NCI-H774 (cell line): ENCODE measurements at places on chromosomes 12 and 14.

DNA sequence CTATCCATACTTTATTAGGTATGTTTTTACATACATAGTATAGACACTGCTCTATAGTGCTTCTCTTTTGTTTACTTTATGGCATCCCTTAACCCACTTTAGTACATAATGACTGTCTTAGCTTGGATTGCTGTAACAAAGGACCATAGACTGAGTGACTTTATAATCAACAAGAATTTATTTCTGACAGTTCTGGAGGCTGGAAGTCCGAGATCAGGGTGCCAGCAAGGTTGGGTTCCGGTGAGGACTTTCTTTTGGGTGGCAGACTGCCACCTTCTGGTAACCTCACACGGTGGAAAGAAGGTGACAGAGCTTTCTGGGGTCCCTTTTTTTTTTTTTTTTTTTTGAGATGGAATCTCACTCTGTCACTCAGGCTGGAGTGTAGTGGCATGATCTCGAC, 48.6 kb upstream of the PPM1H start:
- no peak for DNase-seq

DNA sequence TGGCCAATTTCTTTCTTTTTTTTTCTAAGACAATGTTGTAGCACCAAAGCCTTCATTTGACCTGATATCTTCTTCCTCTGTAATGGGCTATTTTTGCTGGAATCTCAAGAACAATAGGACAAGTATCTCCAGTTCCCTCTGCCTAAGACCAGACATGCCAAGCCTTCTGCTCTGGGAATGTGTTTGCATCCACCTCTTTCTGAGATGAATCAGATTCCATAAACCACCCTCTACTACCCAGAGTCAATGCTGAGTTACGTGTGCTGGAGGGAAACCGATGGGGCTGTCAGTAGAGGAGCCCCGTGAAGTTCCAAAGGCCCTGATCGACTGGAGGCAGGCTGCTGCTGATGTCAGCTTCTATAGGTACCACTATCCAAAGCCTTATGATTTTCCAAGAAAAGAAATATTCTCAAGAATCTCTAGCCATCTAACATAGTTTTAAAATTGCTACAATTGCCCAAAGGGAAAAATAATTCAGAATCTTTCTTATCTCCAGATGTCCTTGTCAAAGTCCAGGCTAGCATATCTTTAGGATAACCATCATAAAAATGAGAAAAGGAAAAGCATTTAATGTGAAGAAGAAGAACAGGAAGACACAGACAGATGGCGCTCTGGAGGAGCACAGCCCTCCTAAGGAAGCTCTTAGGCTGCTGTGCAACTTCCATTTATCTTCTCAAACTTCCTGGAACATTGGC, 101.9 kb downstream of the SLC8A3 start:
- peak; percentile 3 for DNase-seq

GRCh38 chr14:32724867-32725471, 213.7 kb upstream of the NPAS3 start:
- DNase-seq = no peak

- no peak for DNase-seq
These were observed 49.8 kb upstream of the CCDC63 start for GRCh38 chr12:110796952-110797351.

DNA sequence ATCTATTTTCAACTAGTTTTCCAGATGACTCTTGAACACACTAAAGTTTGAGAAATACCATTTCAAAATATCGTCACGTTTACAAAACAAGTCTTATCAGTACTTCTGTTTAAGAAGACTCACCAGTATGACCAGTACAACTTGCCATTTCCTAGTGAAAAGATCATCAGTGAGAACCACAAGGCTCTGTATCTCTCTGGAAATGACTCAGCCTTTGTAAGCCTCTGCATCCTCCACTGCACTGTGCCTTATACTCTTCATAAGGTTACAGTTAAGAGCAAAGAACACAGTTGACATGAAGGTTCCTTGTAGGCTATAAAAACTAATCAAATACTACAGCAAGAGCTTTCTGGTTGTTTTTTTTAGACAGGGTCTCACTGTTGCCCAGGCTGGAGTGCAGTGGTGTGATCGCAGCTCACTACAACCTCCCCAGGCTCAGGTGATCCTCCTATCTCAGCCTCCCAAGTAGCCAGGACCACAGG, 5.7 kb upstream of the VTI1B start:
- no peak for DNase-seq

DNA sequence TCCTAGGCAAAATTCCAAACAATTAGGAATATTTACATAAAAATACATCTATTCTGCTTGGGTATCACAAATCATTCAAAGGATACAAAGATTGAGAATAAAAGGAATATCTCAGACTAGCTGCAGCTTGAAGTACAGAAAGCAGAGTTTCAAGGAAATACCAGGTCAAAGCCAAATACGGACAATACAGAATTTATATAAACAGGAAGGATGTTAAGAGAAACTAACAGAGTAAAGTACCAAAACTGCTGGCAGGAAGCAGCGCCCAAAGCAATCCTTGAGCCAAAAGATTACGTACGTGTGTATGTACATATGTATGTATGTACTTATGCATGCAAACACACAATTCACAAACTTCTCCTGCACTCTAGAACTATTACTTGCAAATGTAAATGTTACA, 86.6 kb downstream of the PPP1R12A start:
- DNase-seq = no peak

DNA sequence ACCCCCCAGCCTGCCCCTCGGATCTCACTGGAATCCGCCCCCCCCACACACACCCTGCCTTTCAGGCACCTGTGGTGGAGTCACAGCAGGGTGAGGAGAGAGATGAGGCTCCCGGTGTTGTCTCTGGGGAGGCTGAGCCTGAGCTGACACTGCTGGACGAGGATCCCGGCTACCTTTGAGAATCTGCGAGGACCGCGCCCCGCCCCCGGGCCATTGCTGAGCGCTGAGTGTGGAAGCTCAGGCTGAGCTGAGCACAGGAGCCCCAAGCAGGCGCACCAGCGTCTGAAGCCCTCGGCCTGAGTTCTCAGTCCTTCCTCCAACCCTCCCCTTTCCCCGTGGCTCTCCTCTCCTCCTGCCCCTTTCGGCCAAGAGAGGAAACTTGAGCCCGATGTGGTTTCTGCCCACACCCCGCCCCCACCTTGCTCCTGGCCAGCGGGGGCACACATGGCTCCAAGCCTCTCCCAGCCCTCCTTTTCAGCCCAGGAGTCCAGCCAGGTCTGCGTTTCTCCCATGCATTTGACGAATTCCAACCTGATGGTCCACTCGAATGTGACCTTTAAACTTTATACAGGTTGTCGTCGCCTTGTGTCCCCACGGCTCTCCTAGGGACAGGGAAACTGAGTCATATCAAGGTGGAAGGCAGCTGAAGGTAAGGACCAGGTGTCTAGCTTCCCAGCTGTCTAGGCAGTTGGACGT, at the start of gene NFE2:
Gene NFE2 (minus strand): TSS at position 284 of the 696 bp plus-strand sequence. CDS start 5,767 bp downstream, outside the sequence.
- DNase-seq = no peak

DNA sequence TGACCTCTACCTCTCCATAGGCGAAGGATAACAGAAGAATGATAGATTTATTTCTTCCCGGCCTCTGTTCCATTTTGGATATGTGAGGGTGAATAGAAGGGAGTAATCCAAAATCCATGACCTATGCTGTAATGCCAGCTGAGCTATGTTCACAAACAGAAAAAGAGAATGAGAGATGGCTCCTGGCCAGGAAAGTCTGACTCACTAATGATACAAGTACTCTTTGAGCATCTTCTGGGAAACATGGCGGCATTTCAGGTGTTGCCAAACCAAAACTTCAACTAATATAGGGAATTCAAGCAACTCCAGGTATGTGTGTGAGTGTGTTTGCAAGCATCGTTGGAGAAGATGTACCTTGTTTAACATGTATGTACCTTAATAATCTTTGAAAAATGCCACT, 55.1 kb downstream of the MED13L start:
- DNase-seq = peak; percentile 78

GRCh38 chr12:92030618-92031017, 115.0 kb downstream of the BTG1 start:
- DNase-seq = no peak

GRCh38 chr14:24285351-24285750, 14.0 kb upstream of the RABGGTA start:
- DNase-seq = no peak

DNA sequence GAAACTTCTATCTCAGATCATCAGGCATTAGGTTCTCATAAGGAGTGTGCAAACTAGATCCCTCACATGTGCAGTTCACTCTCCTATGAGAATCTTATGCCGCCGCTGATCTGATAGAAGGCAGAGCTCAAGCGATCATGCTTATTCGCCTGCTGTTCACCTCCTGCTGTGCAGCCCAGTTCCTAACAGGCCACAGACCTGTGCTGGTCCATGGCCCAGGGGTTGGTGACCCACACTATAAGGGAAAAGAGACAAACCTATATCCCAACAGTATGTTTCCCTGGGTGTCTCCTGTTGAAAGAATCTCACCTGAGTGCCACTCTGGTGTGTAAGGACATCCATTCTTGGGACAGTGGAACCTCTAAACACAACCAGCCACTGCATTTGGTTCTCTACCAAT, 186.3 kb downstream of the RIMBP2 start:
- no peak for DNase-seq

DNA sequence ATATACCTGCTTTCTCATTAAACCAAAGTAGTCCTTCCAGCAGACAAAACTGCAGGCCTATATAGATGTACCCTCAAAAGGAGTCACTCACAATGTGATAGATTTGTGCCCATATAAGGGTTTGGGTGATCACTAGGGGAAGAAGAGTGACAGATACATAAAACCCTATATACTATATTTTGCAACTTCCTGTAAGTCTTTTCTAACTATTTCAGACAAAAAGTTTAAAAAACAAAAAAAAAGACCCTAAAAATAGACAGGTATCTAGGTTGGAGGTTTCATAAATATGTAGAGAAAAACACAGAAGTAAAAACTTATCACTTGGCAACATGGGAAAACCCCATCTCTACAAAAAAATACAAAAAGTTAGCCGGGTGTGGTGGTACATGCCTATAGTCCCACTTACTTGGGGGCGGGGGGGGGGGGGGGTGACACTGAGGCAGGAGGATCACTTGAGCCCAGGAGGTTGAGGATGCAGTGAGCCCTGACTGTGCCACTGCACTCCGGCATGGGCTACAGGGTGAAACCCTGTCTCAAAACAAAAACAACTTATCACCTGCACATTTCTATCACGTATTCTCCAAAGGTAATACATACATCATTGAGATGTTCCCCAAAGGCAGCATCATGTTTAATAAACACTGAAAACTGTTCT, 2.9 kb downstream of the VCPKMT start:
- no peak for DNase-seq

GRCh38 chr14:89418452-89418851, 1.4 kb upstream of the FOXN3 start:
- no peak for DNase-seq

GRCh38 chr14:72679141-72679535, 214.8 kb downstream of the DPF3 start:
- DNase-seq = no peak

- DNase-seq = no peak
These were observed 27.5 kb downstream of the A2ML1 start for GRCh38 chr12:8849876-8850275.

DNA sequence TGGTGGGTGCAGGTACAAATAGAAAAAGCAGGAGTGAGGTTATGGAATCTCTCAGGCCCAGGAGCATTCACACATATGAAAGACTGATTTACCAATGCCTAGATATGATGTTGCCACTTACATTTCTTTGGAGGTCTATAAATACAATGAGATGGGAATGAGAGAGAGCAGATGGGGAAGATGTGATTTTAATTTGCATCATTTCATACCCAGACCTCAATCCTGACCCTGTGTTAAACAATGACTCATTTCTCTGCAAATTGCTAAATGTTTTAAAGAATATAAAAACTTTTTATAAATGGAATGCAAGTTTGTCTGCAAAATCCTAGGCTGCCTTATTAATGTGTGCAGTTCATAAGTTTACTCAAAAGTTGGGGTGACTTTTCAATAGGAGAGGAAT, 38.6 kb upstream of the GNG2 start:
- no peak for DNase-seq
